Hematopoietic multipotent progenitor cell (in vitro differentiated cells): ENCODE measurements at places on chromosomes 3 and 15. TPM values are rescaled to one million over a fixed set of nuclear protein-coding genes. Genes with fewer than 3 reads are reported as not detected.

Gene TF
- under 0.01 TPM for total RNA-seq

DNA sequence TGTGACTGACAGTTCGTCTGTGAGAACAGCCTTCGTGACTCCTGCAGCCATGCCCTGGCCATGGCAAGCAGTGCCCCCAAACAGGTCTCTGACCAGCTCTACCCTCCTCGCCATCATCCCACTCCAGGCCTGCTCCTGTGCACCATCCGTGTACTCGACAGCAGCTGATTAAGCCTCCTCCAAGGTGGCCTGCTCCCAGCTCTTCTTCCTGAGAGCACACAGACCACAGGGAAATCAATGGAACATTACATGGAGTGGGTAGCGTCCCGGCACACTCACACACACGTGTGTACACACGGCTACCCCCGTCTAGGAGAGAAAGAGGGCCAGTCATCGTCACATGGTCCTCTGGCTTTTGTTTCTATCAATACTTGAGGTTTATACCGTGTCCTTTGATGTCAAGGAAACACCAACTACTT lies 21.1 kb downstream of the ANXA2 start:
- no peak for DNase-seq

DNA sequence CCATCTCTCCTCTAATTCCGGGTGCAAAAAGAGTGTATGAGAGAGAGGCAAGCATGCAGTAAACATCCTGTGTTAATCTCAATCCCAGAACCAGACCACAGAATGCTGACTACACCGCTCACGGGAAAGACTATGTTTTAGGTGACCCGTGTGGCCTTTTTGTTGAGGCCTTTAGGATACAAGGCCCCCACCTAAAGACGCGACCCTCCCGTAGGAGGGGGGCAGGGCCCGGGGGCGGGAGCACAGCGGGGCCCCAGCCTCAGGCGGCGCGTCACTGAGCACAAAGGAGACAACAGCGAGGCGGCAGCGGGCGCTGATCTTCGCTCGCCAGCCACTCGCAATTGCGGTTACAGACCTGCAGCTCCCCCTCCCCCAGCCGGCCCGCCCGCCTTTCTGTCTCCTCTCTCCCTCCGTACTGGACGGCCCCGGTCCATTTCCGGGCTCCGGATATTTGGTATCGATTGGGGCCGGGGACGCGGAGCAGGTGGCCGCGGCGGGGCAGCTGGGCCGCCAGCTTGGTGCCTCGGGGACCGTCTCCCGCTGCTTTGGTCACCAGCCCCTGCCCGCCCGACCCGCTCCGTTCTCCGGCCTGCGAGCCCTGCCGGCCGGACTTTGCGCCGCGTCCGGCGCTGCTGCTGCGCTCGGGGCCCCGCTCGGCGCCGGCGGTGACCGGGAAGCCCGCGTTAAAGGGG lies at the start of gene CCDC50:
Gene CCDC50 (plus strand): TSS at position 433 of the 692 bp plus-strand sequence. CDS start 281 bp downstream, outside the sequence.
- peak; percentile 46 for DNase-seq

DNA sequence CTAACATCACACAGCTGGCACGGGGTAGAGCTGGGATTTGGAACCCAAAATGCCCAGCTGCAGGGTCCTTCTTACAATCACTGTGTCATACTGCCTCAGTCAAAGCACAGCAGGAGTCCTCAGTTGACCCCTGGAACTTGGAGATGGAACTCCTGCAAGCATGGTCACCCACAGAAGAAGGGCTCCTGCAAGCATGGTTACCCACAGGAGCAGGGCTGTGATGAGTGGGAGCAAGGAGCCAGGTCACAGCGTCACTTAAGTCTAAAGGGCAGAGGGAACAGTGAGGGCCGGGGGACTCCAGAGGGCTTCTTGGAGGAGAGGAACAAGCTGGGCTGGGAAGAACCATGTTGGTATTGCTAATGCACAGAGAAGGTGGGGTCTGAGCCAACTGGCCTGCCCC lies 24.9 kb downstream of the CCDC33 start:
- no peak for DNase-seq

- DNase-seq = no peak
Observed at GRCh38 chr15:48374472-48374871, 43.2 kb downstream of the DUT start.

DNA sequence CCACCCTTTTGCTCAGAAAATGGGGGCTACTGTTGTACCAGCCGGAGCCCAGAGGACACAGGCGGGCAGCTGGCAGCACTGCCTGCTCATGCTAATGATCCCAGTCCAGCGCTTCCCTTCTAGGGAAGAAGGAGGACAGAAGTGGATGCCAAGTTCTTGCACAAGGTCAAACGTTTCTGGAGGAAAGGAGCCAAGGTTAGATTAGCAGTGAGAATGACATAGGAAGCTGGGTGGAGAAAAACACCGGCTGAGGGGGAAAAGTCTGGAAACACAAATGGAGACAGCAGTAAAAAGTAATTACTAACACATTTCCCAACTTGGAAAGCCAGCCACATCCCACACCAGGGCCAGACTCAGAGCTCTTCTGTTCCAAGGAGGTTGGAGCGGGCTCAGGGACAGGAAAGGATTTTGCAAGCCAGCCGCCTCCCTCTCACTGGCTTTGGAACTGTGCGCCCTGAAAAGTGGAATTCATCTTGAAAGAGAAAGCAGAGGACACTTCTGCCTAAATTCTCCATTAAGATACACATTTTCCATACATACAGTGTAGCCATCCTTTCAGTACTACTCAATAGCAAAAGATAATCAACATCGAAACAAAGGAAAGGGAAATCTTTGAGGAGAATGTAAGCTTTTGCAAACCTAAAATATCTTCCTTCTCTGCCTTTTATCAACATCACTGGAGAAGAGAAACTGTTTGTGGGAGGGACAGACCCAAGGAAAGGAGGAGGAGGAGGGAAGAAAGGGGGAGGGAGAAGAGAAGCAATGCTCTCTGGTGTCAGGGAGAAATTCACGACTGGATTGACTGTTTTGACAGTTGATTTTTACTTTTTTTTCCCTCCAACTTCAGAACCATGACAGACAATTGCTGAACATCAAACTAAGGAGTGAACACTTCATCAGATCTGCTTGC lies 133.6 kb downstream of the CD47 start:
- DNase-seq = no peak

DNA sequence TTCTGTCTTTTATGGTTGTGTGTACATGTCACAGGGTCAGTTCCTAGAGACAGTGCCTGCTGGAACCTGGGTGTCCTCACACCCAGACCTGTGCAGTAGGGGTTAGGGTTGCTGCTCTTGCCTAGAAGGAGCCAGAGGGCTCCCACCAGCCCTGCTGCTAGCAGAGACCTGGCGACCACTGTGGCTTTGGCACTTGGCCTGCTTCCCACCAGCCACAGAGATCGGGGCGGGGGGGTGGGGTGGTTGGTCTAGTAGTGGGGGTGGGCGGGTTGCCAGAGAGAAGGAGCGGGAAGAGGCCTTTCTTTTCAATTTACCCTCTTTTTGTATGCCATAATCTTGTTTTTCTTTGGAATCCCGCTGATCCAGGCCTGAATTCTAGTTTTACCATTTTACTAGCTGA lies 29.4 kb downstream of the EEFSEC start:
- peak; percentile 9 for DNase-seq

Gene TNNC1
- total RNA-seq = 0.54 TPM
